ENCODE measurements at places on chromosomes 3 and 15. TPM values are rescaled to one million over a fixed set of nuclear protein-coding genes. Genes with fewer than 3 reads are reported as not detected.

Gene NEIL1
- 17.5 TPM for total RNA-seq

Gene ATP13A5
- total RNA-seq: not detected

Gene GPR176
- total RNA-seq: 48.1 TPM

Gene CNTN6
- total RNA-seq: not detected

Gene GLDN
- under 0.01 TPM for total RNA-seq

Gene DNAJB8
- total RNA-seq: not detected

Gene PLSCR2
- not detected for total RNA-seq

Gene PEAK1
- total RNA-seq: 73.1 TPM

Gene TM6SF1
- 40.7 TPM for total RNA-seq

Gene SPATA12
- under 0.01 TPM for total RNA-seq

Gene CFAP100
- not detected for total RNA-seq

Gene AP3B2
- total RNA-seq: not detected

Gene KIF15
- 15.3 TPM for total RNA-seq

Gene SPESP1
- total RNA-seq: 4.9 TPM

Gene SCN5A
- total RNA-seq: 5.2 TPM

Gene SLC28A1
- not detected for total RNA-seq

Gene PPP4R2
- total RNA-seq: 86.8 TPM

Gene VIPR1
- 0.32 TPM for total RNA-seq

Gene SPRED1
- total RNA-seq: 23.1 TPM

Gene CSPG4
- 1.2 TPM for total RNA-seq

Gene SGO1
- 7.5 TPM for total RNA-seq
